ENCODE measurements at places on chromosomes 2 and 18. TPM values are rescaled to one million over a fixed set of nuclear protein-coding genes. Genes with fewer than 3 reads are reported as not detected.

The NPC1 gene
- total RNA-seq, result 17.2 TPM

The MC4R gene
- total RNA-seq, result not detected

The ALPI gene
- not detected for total RNA-seq

The CAPN14 gene
- total RNA-seq, result 0.20 TPM

The IL1A gene
- total RNA-seq, result not detected

The TCF7L1 gene
- total RNA-seq, result not detected

The RTP5 gene
- total RNA-seq, result 0.36 TPM

The GKN1 gene
- not detected for total RNA-seq

- no peak for DNase-seq
Observed at GRCh38 chr2:67895227-67895941, 167.4 kb downstream of the C1D start.

- DNase-seq, result no peak
Observed at GRCh38 chr2:10552220-10552870, 104.2 kb upstream of the ODC1 start.

GRCh38 chr18:62425465-62426190, 97.2 kb upstream of the ZCCHC2 start:
- DNase-seq, result no peak

GRCh38 chr2:8314063-8314462, 367.8 kb upstream of the ID2 start:
- DNase-seq, result no peak

DNA sequence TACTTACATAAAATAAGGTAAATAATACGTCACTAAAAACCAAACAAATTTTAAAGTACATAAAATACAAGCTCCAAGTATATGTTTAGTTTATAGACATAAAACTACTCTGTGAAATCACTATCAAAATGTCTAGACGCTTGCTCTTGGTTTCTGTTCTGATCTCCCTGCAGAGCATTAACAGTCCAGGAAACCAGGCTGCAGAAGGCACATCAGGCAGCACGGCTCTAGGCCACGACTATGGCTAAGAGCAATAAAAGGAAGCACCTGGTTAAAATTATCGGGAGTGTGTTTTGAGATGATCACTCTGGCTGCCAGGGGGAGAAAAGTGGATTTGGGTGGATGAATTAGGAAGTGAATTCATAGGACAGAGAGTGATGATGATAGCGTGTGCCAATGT, 196.0 kb upstream of the SPHKAP start:
- DNase-seq, result no peak

GRCh38 chr2:211114826-211115455, 558.5 kb downstream of the CPS1 start:
- no peak for DNase-seq

- peak; percentile 36 for DNase-seq
Observed at GRCh38 chr2:31812051-31812798, 198.6 kb downstream of the MEMO1 start.

GRCh38 chr2:130338793-130339345, 3.8 kb upstream of the IMP4 start:
- no peak for DNase-seq

DNA sequence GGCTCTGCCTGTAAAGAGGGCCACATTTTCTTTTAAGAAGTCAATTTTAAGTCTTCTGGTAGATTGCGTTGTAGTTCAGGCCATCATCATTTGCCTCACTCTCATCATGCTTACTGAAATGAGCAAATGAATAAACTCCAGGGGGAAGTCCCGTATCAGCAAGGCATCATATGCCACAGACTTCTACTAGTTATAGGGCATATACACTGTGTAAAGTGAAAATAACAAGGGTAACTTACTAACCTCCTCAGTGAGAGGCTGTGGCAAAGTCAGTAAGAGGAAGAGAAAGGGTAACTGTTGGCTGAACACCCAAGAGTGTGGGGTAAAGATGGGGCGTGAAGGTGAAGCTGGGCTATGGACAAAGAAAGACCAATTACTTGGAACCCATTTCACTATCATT, 456.2 kb downstream of the SPAG16 start:
- no peak for DNase-seq

DNA sequence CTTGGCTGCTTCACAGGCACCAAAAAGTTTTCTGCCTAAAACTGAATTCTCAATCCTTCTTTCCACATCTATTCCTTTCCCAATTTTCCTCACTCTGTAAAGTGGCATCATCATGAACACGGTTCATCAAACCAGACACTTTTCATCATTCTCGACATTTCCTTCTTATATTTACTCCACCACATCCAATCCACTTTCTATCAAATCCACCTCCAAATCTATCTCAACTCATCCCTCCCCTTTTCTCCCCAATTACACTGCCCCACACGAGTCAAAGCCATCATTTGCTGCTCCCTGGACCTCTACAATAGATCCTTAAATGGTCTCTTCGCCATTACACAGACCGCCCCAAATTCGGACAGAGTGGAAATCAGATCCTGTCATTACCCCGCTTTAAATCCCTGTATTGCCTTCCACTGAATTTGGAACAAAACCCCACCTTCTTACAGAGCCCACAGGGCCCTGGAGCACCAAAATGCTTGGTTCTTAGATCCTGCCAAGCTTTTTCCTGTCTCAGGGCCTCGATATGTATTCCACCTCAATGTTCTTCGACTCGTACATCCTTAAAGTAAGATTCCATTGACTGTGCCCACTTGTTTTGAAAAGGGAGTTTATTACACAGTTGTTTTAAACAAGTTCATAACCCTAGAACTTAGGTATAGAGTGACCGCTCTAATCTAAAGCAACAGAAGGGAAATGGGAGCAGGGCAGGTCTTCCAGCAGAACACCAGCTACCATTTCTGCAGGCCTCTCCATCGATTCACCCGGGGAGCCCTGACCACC, 856 bp downstream of the ACAA2 start:
- DNase-seq, result no peak

DNA sequence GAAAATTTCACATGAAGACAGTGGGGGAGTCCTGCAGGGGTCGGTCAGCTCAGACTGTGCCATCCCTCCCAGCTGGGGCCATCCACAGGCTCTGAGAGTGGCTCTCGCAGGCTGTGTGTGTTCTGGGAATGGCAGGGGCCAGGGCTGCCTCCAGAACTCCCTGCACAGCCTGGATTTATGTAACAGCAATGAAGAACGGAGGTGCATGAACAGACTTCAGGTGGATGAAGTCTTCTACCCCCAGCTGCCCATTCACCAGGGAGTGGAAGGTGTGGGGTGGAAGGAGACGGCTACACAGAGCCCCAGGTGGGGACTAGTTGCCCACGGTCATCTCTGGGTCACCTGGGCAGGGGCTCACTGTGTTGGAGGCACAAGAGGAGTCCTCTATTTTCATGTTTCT, 56.1 kb upstream of the HDAC4 start:
- DNase-seq, result no peak

GRCh38 chr2:72236445-72237067, 88.9 kb upstream of the CYP26B1 start:
- no peak for DNase-seq

- DNase-seq, result no peak
Observed at GRCh38 chr2:154032220-154032619, 160.5 kb downstream of the GALNT13 start.

DNA sequence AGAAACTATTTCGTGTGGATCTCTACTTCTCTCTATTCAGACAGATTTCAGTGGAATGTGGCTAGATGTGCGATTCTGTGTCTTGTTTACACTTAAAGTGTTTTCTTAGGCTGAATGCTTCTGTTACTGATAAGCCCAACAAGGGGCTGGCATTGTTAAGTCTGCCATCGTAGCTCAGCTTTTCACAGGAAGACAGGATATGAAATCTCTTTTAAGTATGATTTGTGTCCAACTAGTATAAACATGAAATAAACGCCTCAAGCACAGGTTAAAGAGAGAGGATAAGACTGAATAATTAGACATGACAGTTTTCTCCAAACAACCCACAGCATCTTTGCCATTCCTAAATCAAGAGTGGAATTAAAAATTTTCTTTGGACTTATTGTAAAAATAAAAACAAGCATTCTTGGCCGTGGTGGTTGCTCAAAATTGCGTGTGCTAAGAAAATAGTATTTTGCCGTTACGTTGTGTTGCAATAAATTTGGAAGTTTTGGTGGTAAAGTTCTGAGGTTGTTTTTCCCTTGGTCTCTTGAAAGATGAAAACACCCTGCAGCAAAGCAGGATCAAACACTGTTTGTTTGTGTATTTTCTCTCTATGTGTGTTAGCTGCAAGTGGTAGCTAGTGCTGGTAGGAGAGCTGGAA, 1.0 kb downstream of the VIT start:
- no peak for DNase-seq

GRCh38 chr2:204150721-204151120, 214.2 kb downstream of the ICOS start:
- DNase-seq, result no peak

Data from CD4-positive, alpha-beta T cell (primary cell).